ENCODE measurements at places on chromosomes 4 and X. TPM values are rescaled to one million over a fixed set of nuclear protein-coding genes. Genes with fewer than 3 reads are reported as not detected.

The SCML2 gene
- 4.0 TPM for total RNA-seq

- DNase-seq, result no peak
Observed at GRCh38 chr4:26257850-26258249, 63.0 kb upstream of the RBPJ start.

DNA sequence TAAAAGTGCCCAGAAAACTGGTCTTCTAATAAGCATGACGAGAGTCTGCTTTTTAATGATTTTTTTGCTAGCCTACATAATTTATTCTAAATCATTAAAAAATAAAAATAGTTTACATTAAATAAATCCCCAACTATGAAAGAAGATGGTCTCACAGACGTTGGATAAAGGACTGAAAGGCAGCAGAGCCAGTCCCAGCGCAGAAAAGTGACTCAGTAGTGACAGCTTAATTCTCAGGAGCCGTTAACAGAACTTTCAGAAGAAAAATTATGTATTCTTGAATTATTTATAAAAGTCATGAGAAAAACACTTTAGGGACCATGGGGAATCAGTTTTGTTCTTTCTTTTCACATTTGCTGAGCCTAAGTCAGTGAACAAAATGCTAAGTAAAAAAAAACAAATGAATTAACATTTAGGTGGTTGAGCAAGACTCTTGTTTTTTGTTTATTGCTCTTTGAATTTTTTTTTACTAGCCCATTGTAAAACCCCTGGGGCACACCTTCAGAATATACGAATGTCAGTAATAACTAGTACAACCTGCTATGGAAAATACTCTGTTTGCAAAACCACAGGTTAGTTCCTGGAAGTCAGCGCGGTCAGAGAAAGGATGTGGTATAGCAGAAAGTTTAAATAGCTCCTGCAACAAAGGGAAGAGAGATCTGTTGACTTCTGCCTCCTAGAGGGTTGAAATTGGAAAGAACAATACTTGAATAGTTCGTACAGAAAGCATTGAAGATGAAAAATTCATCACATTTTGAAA, 50.4 kb upstream of the CCDC160 start:
- peak; percentile 53 for DNase-seq

GRCh38 chr4:174418640-174419212, 103.6 kb downstream of the HPGD start:
- no peak for DNase-seq

GRCh38 chr4:161285461-161285860, 878.3 kb downstream of the FSTL5 start:
- no peak for DNase-seq

DNA sequence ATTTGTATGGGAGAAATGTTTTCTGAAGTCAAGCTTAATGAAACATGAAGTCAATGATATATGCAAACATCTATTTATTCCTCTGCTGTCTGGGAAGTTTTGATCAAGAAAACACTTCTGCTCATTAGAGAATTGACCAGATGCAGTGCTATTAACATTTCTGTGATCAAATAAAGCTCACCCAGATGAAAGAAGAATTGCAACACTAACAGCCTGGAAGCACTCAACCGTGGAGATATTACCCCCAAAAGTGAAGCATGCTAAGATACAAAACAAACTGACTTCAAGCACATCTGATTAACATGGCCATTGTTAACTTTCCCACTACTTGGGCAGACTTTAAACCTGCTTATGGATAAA, 73.7 kb upstream of the GUCY1A1 start:
- no peak for DNase-seq

DNA sequence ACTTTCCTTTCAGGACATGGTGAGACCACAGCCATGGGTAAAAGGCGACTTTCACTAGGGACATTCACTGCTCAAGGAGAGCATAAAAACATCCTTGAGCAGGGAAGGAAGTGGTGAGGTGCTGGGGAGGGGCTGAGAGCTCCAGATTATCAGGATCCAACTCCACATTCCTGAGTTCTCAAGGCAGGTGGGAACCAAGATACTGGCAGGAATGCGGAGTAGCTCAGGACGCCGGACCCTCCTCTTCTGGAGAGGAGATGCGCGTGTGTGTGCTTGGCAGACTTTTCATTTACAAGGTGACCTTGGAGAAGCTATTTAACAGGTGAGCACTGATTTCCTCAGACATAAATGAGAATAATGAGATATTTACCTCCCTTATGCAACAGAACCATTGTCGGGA, 41.3 kb upstream of the TXK start:
- no peak for DNase-seq

Data from activated naive CD8-positive, alpha-beta T cell treated with anti-CD3 and anti-CD28 coated beads for 36 hours (primary cell).